ENCODE measurements at places on chromosomes 7 and 10.

GRCh38 chr10:8051851-8052257 lies 2.6 kb upstream of the GATA3 start:
- no peak for DNase-seq

DNA sequence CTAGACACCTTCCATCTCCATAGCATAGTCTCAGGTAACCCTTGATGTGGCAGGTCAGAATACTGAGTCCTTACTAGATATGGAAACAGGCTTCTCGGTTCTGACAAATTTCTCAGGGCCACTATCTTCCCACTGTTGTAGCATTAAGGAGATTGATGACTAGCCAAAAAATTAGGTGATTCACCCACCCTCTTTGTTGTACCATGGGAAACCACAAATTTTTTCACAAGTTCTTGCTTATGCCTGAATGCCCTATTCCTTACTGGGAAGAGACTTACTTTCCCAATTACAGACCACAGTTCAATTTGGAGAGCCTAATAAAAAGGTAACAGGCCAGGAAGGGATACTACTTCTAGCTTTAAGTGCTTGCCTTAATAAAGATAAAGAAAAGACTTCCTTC lies 948.8 kb downstream of the GRM8 start:
- no peak for DNase-seq

GRCh38 chr7:3464900-3465622 lies 164.0 kb downstream of the SDK1 start:
- DNase-seq: no peak

DNA sequence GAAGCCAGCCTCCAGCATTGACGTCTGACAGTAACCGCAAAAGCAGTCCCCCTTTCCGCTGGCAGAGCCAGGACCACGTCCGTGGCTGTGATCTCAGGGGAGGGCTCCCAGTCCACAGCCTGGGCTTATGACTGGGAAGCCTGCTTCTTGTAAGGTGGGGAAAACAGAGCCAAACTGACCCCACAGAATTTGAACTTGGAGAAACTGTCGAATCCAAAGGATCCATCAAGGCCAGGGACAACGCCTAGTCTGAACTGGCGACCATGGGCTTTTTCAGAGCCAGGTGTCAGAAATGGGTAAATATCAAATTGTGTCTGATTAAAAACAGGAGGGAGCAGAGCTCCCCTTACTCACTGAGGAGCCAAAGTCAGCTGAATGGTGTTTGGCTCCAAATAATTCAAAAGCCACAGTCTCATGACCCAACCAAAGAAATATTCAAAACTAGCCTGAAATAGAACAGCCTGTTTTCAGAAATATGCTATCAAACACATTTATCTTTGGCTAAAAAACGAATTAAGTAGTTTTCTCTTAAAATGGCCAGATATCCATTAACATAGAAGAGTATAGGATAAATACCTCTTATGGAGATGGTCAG lies 751.4 kb upstream of the GALNT17 start:
- DNase-seq: no peak

GRCh38 chr10:130984686-130985085 lies 326.8 kb downstream of the TCERG1L start:
- DNase-seq: no peak

- no peak for DNase-seq
Measured at GRCh38 chr10:117948493-117948892, 98.2 kb downstream of the RAB11FIP2 start.

- no peak for DNase-seq
Measured at GRCh38 chr7:107461938-107462533, 7.8 kb upstream of the GPR22 start.

GRCh38 chr7:99631295-99632109 lies 14.8 kb downstream of the ZSCAN25 start:
- DNase-seq: no peak

DNA sequence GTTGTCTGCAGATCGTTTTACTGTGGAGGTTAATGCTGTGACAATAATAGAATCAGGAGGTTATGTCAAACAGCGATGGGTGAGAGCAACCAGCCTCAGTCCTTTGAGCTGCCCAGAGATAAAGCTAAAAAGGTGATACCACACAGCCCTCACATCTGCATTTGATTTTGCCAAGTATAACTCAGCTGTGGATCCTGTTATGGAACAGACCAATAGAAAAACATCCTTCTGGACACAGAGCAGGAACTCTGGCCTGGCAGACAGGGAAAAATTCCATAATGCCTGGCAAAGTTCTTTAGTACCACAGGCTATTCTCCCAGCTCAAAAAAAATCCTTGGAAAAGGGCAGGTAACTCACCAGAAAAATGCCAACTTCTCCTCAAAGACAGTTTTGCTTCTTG lies 87.1 kb upstream of the PDLIM1 start:
- DNase-seq: no peak

DNA sequence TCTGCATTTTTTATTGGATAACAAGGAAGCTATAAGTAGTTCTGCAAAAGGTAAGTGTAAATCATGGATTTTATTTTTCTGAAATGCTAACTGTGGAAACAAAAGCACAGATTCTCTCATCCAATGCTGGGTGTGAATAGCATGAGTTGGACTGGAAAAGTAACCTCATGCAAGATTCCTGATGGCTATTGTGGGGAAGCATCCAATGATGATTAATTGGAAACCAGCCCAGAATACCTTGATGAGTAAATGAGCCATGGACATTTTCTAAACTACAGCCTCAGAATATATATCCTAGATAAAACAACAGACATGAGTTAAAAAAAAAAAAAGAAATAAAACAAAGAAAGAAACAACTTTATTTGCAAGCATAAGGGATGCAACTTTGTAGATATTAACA lies 934.6 kb downstream of the CCSER2 start:
- DNase-seq: no peak

DNA sequence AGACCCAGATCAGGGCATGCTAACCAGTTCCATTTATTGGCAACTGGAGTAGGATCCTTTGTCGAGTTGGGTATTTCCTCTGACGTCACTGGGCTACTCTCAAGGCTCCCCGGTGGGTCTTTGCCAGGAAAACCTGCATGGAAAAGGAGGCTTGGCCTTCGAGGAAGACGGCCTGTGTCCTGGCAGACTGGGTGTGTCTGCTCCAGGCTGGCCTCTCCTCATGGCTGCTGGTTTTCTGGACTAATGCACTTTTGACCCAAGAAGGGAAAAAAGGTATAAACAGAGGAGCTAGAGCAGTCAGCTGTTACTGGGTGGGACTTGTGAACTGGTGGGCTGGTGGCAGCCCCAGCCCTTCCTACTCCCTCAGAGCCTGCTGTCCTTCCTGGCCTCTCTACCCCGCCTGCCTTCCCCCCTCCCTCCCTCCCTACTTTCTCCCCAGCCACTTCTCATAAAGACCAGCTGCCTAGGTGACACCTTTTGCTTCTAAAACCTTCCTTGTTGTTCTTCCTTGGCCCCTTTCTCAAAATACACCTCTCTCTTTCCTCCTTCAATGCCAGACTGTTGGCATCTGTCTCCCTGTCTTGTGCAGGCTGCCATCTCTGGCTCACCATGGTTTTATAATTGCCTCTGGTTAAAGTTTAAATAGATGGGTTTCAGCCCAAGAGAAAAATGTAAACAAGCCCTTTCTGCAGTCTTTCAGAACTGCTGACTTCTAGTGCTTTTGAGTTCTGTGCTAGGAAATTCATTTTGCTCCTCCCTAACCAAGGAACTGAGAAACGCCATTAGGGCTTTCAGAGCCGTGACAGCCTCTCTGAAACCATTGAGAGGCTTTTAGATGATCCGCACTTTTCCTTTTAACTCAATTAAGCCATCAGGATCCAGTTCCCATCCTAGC lies 101.8 kb upstream of the MKLN1 start:
- DNase-seq: no peak

- DNase-seq: no peak
Measured at GRCh38 chr7:134302120-134302519, 14.6 kb downstream of the SLC35B4 start.

- DNase-seq: no peak
Measured at GRCh38 chr10:77274046-77274795, 363.4 kb downstream of the KCNMA1 start.

- no peak for DNase-seq
Measured at GRCh38 chr7:120332433-120332832, 59.5 kb downstream of the KCND2 start.

DNA sequence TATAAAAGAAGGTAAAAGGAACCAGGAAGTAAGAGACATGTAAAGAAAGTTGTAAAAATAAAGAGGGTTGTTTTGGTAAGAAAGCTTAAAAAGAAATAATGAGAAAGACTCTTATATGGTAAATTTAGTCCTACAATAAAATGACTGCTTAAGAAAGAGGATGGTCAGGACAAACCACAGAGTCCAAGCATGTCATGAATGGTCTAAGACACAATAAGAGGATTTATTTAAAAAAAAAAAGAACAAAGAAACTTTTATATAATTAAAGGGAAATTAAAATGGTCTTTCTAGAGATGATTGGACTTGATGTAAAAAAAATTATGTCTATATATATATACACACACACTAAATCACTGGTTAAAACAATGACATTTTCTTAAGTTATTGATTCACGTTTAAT lies 18.2 kb downstream of the ATAD1 start:
- DNase-seq: no peak

GRCh38 chr7:45255187-45255586 lies 97.6 kb downstream of the RAMP3 start:
- no peak for DNase-seq

- no peak for DNase-seq
Measured at GRCh38 chr10:114179148-114179547, at the start of gene TDRD1. Gene TDRD1, plus strand, starts transcription at chr10:114179353. Its CDS starts 8,479 bp downstream, at chr10:114187832.

GRCh38 chr10:49133706-49134248 lies at the start of gene FAM170B:
Gene FAM170B, minus strand, starts transcription at chr10:49134021. Its CDS starts 103 bp downstream, at chr10:49133918.
- DNase-seq: no peak

- DNase-seq: no peak
Measured at GRCh38 chr7:44646176-44646920, 39.9 kb downstream of the OGDH start.

DNA sequence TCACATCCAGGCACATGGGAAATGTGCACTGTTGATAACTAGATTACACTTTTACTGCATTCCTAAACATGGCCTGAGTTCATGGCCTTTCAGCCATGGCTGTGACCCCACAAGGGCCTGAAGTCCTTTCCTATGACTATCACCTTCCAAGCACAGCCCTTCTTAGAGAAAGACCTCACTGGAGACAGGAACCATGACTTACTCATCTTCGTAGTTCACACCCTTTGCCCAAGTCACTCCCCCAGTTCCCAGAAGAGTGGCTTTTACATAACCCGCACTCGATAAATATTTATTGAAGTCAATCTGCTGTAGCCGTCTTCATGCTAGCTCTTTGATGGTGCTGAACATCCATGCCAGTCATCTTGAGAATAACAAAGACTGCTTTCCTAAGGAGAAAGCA lies 632.5 kb upstream of the NRP1 start:
- DNase-seq: no peak

DNA sequence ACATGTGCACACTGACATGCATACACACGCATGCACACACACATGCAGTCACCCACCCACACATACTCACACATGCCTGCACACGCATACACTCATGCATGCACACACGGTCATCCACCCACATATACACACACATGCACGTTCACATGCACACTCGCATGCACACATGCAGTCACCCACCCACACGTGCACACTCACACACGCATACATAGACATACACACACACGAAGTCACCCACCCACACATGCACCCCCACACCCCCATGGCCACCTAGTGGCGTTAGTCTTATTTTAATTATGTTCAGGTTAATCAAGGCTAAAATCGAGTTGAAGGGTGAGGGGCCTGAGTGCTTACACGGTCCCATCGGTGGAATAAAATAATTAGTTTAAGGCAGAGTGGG lies 96.8 kb downstream of the DNAJB6 start:
- no peak for DNase-seq

DNA sequence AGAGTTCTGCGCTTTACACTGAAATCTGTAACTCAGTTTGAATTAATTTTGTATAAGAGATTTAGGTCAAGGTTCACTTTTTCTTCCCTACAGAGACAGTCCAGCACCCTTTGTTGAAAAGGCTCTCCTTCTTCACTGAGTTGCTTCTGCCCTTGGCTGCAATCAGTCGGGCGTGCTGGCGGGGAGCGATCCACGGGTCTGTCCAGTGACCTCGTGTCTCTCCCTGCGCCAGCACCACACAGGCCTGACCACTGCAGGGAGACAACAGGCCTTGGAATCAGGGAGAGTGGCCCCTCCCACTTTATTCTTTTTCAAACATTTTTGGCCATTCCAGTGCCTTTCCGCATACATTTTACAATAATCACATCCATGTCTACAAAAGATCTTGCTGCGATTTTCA lies 66.9 kb downstream of the AMZ1 start:
- DNase-seq: no peak

GRCh38 chr7:121558288-121558687 lies 162.2 kb upstream of the FAM3C start:
- DNase-seq: no peak

DNA sequence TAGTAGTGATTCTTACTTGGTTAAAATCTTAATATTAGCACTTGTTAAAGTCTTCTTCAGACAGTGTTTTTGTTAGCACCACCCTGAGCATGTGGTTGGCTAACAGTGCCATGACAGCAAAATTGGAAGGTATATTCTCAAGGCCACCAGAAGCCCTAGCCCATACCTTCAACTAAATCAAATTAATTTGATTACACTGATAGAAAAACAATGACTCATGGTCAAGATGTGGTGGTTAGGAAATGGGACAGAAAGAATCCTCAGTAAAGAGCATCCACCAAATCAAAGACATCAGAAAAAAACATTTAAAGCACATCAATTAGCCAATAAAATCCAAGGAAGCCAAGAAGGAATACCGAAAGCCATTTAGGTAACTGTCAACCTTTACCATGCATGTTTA lies 75.5 kb downstream of the PIP4K2A start:
- DNase-seq: no peak

DNA sequence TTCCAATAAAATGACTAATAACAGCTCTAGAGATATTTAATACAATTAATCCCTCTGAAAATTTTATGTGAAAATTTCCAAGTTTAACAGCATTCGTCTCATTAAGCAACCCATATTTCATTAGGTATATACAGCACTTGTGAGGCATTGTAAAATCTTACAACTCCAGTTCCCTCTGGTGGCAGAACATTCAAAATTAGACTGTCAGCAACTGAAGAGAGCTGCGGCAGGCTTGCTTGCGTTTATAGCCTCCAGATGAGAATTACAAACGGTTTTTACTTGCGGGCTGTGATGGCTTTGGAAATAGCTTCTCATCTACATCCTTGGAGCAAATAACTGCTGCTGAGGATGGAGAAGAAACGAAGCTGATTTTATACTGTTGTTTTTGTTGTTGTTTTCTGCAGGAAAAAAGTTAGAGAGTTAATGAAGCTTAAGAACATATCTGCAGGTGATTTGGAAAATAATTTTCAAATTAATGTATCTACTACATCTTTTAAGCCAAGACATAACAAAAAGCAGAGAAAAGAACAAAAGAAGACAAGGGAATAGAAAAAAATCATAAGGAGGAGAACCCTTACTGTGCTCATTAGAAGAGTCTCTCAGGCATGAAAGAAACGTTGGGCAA lies 171.3 kb downstream of the MAGI2 start:
- no peak for DNase-seq

- DNase-seq: no peak
Measured at GRCh38 chr10:93420944-93421825, 60.9 kb downstream of the MYOF start.

- DNase-seq: no peak
Measured at GRCh38 chr10:118944959-118945633, 84.4 kb upstream of the NANOS1 start.

Measured in NCI-H774 (cell line).